ENCODE measurements at places on chromosomes 3 and 15. TPM values are rescaled to one million over a fixed set of nuclear protein-coding genes. Genes with fewer than 3 reads are reported as not detected.

- no peaks in the 10 kb centered on the region for H3K36me3 ChIP-seq
- no peak overlapping the region for H3K27ac ChIP-seq
- no peaks in the 10 kb centered on the region for H3K27me3 ChIP-seq
- H3K4me1 ChIP-seq: no peaks in the 10 kb centered on the region
- H3K4me3 ChIP-seq: no peak overlapping the region
Measured at GRCh38 chr3:61141697-61142096, 109.6 kb downstream of the FHIT start.

The IMPG2 gene
- total RNA-seq: 0.17 TPM

- no peak overlapping the region for H3K27ac ChIP-seq
- no peaks in the 10 kb centered on the region for H3K27me3 ChIP-seq
- DNase-seq: no peak
Measured at GRCh38 chr3:15997274-15997943, 177.1 kb upstream of the GALNT15 start.

- DNase-seq: peak; percentile 90
- H3K36me3 ChIP-seq: peaks cover 57% of the 10 kb centered on the region
- H3K27ac ChIP-seq: peak overlapping the region; percentile 77
- no peaks in the 10 kb centered on the region for H3K27me3 ChIP-seq
- H3K4me3 ChIP-seq: no peak overlapping the region
- peaks cover 42% of the 10 kb centered on the region for H3K4me1 ChIP-seq
Measured at GRCh38 chr3:30681649-30682211, 75.3 kb downstream of the TGFBR2 start.

The EEFSEC gene
- total RNA-seq: 11.6 TPM

The TGM4 gene
- 1.2 TPM for total RNA-seq

All from PC-3 (cell line).